HFFc6 (cell line): ENCODE measurements at places on chromosomes 1 and 21. TPM values are rescaled to one million over a fixed set of nuclear protein-coding genes. Genes with fewer than 3 reads are reported as not detected.

FAM177B gene
- not detected in 3 replicates for total RNA-seq

MFSD2A gene
- total RNA-seq: 3.7 to 5.4 TPM (median 4.3 TPM) in 3 replicates

COL24A1 gene
- 0.60 to 1.5 TPM (median 1.1 TPM) in 3 replicates for total RNA-seq

SLFNL1 gene
- 0.07 TPM in 1 of 3 replicates, not detected in the others for total RNA-seq

CTH gene
- 2.5 to 3.8 TPM (median 3.8 TPM) in 3 replicates for total RNA-seq

SLC9C2 gene
- not detected in 3 replicates for total RNA-seq

TCP10L gene
- not detected in 2 replicates for total RNA-seq

MTARC2 gene
- total RNA-seq: 4.0 to 4.6 TPM (median 4.3 TPM) in 3 replicates
